Caudate nucleus (tissue), 63 donors: ENCODE measurements at places on chromosomes 1 and 21.
A peak's percentile ranks its signal among the peaks of the same experiment; 100 is the strongest.

GRCh38 chr1:180031664-180032063 lies 77.1 kb downstream of the CEP350 start:
- DNase-seq, result no peak

DNA sequence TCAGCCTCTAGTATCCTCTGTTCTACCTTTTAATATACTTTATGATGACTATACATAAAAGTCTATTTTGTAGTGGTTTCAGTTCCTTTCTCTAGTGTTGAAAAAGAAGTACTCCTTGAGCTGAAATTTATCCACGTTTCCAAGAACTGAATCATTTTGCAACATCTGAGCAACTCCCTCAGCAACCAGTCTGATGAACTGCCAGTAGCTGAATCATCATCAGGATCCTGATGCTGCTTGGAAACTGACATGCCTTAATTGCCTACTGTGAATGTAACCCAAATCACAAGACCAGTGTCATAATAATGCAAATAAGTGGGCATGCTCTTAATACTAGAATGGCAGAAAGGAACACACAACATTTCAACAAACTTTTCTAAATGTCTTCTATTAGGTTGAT lies 103.3 kb downstream of the CYYR1 start:
- DNase-seq, result peak; percentile 18

DNA sequence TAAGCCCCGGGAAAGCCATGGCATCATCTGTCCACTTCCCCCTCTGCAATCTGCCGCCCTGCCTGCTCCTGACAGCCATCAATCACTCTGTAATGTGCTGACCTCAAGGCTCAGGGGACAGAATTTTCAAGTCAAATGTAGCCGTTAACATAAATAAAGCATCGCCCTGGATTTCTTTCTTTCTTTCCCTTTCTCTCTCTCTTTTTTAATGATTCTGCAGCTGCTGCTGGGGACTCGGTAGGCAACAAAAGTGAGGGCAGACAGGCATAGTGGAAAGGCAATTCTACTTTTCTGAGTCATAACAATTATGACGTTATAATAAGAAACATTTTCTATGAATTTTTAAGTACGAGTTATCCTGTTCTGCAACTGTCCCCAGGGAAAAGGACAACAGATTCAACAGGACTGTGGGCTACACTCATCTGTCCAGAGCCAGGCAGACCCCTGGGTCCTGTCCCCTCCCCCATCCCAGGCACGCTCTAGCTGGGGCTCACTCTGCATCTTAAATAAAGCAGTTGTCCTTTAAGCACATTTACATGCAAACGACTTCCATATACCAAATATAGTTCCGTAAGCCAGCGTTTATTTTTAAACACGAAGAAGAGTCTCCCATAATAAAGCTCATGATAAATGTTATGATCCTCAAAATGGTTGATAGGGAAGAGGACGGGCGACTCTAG lies 78.7 kb downstream of the SSBP3 start:
- DNase-seq, result no peak

DNA sequence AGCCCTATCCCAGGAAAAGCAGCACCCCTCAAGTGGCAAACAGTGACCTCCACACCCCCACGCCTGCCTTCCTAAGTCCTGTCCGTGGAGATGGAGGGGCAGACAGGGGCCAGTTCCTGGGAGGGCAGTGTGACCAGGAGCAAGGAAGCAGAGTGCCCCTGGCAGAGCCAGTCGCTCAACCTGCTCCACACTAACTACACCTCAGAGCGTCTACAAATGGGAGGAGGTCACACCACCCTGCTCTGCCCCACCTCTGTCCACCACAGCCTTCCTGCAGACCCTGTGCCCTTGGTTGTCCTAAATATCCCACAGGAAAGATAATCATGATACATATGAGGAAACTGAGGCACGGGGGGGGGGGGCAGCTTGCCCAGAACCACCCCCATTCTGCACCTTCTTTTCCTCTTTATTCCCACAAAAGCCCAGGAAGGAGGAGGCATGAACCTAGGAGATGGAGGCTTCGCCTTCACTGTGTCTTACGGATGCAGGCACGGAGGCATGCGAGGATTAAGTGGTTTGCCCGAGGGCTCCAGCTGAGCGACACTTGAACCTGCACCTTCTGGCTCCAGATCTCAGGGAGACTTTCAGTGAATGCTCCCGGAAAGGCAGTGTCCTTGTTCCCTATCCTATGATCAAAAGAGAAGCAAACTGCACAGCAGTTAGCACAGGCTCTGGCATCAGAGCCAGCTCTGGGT lies 42.7 kb upstream of the SELENON start:
- no peak for DNase-seq

DNA sequence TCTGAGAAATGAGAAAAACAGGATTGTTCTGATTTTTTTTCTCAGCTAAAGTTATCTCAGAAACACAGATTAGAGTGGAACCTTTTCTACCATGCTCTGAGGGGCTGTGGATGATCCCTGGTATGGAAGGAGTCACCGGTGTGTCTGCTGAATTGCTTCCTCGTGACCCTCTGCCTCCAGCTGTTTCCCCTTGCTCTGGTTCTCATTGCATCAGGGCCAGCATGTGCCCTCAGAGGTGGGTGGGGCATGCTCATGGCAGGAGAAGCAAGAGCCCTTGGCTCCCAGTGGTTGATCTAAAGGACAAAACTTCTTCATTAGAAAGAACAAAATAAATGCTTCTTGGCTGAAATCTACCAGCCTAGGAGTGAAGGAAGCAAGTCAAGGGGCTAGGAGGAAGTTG lies 183.2 kb upstream of the HMCN1 start:
- no peak for DNase-seq
